Renal cortex interstitium (tissue), 15 donors: ENCODE measurements at places on chromosomes 2 and 18.

- no peak for DNase-seq
These were observed 181.0 kb upstream of the ETAA1 start for GRCh38 chr2:67216103-67216502.

- no peak for DNase-seq
These were observed 23.6 kb downstream of the ANKRD44 start for GRCh38 chr2:197286805-197287595.

DNA sequence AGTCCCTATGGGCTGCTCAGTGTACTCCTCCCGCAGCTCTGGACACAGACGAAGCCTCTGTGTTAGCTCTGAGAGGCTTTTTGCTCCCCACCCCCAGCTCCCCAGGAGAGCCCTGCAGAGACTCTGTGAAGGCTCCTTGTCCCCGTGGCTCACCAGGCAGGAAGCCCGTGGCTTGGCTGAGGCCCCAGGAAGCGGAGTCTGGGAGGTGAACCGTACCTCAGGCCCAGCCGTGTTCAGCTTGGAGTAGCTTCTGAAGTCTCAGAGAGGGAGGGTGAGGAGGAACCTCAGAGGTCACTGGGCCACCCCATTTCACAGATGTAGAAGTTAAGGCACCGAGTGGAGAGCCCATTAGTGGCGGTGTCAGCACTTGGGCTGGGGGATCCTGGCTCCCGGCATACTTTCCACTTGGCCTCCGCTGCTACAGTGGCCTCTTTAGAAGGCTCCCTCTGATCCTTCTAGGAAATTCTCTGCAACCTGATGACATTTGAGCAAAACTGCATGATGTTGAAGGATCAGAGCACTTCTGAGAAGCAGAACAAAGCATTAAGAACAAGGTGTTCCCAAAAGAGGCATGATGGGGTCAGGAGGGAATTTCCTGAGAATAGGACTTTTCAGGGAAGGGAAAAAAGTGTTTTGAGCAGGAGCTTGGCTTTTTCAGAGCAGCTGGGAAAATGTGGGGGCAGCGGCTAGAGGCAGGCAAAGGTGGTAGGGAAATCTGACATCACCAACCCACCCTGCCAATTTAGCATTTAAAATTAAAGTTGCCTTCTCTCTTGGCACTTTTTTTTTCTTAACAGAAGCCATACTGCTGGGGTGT, 79.1 kb downstream of the MCFD2 start:
- no peak for DNase-seq

- DNase-seq, result no peak
These were observed 32.1 kb upstream of the KCNG2 start for GRCh38 chr18:79765491-79766245.

DNA sequence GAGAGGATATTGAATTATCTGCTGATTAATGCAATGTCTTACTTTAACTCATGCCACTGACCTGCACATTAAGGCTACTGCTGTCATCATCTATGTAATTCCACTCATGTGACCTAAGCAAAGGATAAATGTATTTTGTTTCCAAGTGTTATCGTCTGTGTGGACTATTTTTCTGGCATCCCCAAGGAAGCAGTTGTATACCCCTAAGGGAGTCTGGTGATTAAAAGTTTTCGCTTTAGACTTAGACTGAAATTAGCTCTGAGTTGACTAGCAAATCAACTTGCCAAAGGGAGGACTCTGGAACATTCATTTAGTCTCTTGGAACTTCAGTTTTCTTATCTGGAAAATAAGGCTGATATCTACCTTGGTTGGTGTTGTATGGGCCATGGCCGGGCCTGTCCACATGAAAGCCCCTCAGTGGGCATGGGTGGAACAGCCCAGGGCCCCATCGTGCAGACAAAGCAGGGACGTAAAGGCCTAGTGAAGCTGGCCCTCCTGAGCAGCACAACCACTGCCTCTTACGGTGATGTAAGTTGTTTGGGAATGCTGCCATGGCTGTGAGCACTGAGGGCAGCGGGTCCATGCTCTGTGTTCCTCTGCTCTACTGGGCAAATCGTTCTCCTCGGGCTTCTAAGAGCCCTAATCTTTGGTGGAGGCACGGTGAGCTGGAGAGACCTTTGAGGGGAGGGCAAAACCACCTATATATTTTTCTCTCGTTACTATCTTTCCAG, 144.4 kb upstream of the RNF152 start:
- DNase-seq, result no peak

- no peak for DNase-seq
These were observed 67.3 kb downstream of the NTSR2 start for GRCh38 chr2:11602563-11603204.
